ENCODE measurements at places on chromosomes 16 and 17. TPM values are rescaled to one million over a fixed set of nuclear protein-coding genes. Genes with fewer than 3 reads are reported as not detected.
A peak's percentile ranks its signal among the peaks of the same experiment; 100 is the strongest.

DNA sequence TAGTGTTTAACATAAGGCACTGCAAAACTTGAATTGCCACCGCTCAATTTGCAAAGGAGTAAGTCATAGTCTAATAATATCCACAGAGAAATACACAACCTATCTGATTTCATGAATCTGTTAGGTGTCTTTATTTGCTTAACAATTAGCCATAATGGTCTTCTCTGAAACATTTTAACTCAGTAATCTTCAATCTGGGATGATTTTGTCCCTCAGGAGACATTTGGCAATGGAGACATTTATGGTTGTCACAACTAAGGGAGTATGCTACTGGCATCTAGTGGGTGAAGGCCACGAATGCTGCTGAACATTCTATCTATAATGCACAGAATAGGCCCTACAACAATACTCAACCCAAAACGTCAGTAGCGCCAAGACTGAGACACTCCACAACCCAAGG, 4.3 kb downstream of the UBE2G1 start:
- no peaks in the 10 kb centered on the region for H3K27me3 ChIP-seq
- no peak for DNase-seq
- no peak overlapping the region for H3K4me3 ChIP-seq
- peaks cover 27% of the 10 kb centered on the region for H3K36me3 ChIP-seq

GRCh38 chr16:2339521-2340484, 725 bp downstream of the ABCA3 start:
- H3K36me3 ChIP-seq: peaks cover 2% of the 10 kb centered on the region
- peaks cover 28% of the 10 kb centered on the region for H3K4me1 ChIP-seq
- H3K27me3 ChIP-seq: peaks cover 27% of the 10 kb centered on the region

GRCh38 chr16:57534881-57535658, 1.3 kb downstream of the CCDC102A start:
- H3K36me3 ChIP-seq: peaks cover 1% of the 10 kb centered on the region
- no peaks in the 10 kb centered on the region for H3K27me3 ChIP-seq
- H3K27ac ChIP-seq: peak overlapping the region; percentile 90
- peaks cover 82% of the 10 kb centered on the region for H3K4me1 ChIP-seq

DNA sequence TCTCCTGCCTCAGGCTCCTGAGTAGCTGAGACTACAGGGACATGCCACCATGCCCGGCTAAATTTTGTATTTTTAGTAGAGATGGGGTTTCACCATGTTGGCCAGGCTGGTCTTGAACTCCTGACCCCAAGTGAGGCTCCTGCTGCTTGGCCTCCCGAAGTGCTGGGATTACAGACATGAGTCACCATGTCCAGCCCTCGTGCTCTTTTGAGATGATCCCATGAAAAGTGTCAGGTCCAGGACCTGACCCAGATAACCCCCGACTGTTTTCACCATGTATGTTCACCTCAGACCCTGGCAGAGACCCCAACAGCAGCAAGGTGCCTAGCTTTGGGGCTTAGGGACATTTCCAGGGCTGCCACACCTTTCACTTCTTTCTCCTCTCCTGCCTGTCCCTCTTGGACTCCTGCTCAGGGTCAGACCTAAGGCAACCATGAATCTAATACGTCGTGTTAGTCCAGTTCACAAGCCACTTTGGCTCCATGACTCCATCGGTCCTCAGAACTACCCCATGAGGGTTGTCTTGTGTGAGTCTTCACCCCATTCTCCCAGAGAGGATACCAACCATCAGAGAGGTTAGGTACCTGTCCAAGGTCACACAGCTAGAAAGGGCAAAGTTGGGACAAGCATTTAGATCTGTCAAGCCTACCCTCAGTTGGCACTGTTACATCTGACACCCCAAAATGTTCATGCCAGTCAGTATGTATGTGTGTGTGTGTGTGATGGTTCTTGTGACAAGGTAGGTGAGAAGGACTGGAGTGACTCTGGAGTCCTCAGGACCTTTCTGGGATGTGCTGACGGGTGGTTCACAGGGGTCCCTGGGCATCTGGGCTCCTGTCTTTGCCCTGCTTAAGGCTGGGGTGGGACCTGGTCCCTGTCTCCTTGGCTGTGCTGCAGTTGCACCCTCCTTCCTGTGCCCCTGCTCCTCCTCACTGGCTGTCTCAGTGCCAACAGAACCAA, 23.1 kb upstream of the MAP3K14 start:
- no peaks in the 10 kb centered on the region for H3K4me1 ChIP-seq
- H3K27me3 ChIP-seq: peaks cover 3% of the 10 kb centered on the region
- H3K36me3 ChIP-seq: no peaks in the 10 kb centered on the region
- no peak overlapping the region for H3K4me3 ChIP-seq

DNA sequence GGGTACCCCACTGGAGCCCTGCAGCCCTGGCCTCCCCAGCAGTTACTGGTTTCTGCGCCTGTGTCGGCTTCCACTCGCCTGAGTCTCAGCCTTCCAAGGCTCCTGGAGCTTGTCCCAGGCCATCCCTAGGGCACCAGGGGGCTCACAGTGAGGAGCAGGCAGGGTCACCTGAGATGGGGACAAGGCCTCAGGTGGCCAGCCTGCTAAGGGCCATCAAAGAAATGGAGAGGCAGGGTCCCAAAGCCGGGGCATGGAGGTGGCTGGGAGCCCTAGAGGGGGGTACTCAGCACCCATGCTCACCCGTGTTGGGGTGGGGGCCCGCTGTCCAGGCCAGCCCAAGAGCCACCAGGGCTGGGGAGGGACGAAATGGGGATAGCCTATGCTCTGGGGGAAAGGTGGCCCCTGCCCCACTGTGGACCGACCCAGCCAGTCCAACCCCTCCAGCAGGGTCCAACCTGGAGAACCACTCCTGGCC, 1.3 kb downstream of the FASN start:
- peak overlapping the region; percentile 69 for H3K4me3 ChIP-seq
- no peak for DNase-seq
- peaks cover 7% of the 10 kb centered on the region for H3K36me3 ChIP-seq
- no peak overlapping the region for H3K27ac ChIP-seq
- peaks cover 13% of the 10 kb centered on the region for H3K4me1 ChIP-seq
- H3K27me3 ChIP-seq: no peaks in the 10 kb centered on the region

DNA sequence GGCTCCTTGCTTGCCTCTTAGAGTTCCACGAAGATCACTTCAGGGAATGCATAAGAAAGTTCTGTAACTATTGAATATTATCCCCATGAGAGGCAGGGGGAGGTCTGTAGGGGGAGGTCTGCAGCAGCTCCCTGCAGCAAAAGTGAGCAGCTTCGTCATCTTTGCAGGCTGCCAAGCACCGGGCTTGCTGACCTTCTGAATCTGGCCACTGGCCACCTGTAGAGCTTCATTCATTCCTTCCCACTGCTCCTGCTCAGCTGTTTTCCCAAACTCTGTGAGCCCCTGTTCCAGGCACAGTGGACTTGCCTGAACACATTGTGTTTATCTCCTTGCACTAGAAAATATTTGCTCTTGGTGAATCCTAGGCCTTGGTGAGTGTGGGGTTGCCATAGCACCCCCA, 443.3 kb downstream of the HAPSTR1 start:
- no peaks in the 10 kb centered on the region for H3K4me1 ChIP-seq
- no peak for DNase-seq
- no peaks in the 10 kb centered on the region for H3K36me3 ChIP-seq
- H3K27me3 ChIP-seq: no peaks in the 10 kb centered on the region
- H3K4me3 ChIP-seq: no peak overlapping the region

- no peaks in the 10 kb centered on the region for H3K27me3 ChIP-seq
- H3K36me3 ChIP-seq: peaks cover 14% of the 10 kb centered on the region
- no peaks in the 10 kb centered on the region for H3K4me1 ChIP-seq
- no peak for DNase-seq
- H3K4me3 ChIP-seq: no peak overlapping the region
These were observed 25.4 kb downstream of the SLC39A11 start for GRCh38 chr17:73067075-73067474.

DNA sequence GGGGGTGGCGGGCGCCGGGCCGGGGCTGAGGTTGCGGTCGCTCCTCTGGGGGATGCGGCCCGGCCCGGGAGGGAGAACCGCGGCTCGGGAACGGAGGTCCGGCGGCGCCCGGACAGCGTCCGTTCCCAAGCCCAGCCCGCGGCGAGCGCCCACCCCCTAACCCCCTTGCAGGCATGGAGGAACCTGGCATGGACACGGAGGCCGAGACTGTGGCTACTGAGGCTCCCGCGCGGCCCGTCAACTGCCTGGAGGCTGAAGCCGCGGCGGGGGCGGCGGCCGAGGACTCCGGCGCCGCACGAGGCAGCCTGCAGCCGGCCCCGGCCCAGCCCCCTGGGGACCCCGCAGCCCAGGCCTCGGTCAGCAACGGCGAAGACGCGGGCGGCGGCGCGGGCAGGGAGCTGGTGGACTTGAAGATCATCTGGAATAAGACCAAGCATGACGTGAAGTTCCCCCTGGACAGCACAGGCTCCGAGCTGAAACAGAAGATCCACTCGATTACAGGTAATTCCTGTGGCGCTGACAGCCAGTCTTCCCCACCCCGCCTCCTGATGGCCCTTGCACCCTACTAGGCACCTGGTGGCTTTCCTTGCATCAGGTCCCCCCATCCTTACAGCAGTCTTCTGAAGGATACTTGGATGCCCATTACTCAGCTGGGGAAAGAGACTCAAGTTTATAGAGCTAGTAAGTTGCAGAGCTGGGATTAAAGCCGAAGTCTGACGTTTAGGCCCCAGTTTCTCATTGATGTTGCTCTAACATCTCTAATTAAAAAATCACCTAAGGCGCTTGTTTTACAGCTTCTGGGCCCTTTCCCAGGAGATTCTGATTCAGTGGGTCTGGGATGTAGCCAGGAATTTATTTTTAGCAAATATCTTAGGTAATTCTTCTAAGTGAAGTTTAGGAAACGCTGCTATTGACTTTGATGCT, 514 bp downstream of the UBFD1 start:
- H3K4me1 ChIP-seq: peaks cover 48% of the 10 kb centered on the region
- H3K27me3 ChIP-seq: no peaks in the 10 kb centered on the region
- H3K36me3 ChIP-seq: peaks cover 21% of the 10 kb centered on the region
- H3K27ac ChIP-seq: peak overlapping the region; percentile 84

Gene RASL10B
- 0.37 TPM for total RNA-seq

Gene CFAP52
- total RNA-seq: not detected

Data from activated CD8-positive, alpha-beta memory T cell treated with anti-CD3 and anti-CD28 coated beads, Interleukin-2, amount 10 ng/mL, durations not matched to agents 7 days and 5 days (primary cell).